ENCODE measurements at places on chromosomes 12 and 14.

- no peak for DNase-seq
Measured at GRCh38 chr12:18897823-18898222, 159.9 kb downstream of the CAPZA3 start.

GRCh38 chr12:22173177-22173576, 127.2 kb downstream of the CMAS start:
- DNase-seq: no peak

GRCh38 chr14:78243187-78243586, 73.0 kb downstream of the NRXN3 start:
- no peak for DNase-seq

- no peak for DNase-seq
Measured at GRCh38 chr14:33866425-33867088, 84.3 kb downstream of the EGLN3 start.
